ENCODE measurements at places on chromosomes 2 and 18.

- no peak for DNase-seq
Observed at GRCh38 chr2:80573950-80574349, 269.4 kb upstream of the LRRTM1 start.

DNA sequence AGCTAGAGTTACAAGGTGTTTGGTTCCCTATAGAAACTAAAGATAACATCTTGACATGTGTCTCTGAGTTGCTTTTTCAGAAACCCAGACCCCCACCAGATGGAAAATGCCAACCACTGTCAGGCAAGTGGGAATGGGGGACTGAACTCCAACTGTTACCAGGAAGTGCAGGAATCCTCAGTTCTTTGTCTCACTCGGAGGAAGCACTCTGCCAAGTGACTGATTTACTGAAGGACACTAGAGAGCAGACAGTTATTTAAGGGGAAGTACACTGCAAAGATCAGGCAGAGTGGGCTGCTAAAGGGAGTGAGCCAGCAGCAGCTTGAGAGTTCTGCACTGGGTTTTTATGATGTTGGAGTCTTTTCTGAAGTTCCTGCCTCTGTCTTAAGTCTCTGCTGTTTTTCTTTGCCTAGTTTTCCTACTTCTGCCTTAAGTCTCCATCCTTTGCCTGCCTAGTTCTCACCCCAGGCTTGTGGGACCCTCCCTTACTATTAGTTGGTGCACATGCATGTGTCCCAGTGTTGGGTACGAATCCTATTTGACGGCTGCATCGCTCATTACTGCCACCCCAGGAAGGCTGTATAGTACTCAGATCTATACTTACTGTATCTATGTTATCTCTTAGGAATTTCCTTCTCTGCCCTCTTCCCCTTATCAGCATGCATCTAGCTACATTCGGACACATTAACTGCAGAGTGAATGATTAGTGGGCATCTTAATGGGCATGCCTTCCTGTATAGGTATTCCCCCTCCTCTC lies 97.1 kb downstream of the TEX51 start:
- no peak for DNase-seq

DNA sequence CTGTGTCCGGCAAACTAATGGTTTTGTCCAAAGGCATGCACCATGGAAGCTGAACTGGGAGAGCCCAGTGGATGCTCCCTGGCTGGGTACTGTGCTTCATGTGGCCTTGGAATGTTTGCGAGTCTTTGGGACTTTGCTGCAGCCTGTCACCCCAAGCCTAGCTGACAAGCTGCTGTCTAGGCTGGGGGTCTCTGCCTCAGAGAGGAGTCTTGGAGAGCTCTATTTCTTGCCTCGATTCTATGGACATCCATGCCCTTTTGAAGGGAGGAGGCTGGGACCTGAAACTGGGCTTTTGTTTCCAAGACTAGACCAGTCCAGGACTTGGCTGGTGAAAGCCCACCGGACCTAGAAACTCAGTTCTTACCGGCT lies 1.7 kb downstream of the MARS2 start:
- no peak for DNase-seq

DNA sequence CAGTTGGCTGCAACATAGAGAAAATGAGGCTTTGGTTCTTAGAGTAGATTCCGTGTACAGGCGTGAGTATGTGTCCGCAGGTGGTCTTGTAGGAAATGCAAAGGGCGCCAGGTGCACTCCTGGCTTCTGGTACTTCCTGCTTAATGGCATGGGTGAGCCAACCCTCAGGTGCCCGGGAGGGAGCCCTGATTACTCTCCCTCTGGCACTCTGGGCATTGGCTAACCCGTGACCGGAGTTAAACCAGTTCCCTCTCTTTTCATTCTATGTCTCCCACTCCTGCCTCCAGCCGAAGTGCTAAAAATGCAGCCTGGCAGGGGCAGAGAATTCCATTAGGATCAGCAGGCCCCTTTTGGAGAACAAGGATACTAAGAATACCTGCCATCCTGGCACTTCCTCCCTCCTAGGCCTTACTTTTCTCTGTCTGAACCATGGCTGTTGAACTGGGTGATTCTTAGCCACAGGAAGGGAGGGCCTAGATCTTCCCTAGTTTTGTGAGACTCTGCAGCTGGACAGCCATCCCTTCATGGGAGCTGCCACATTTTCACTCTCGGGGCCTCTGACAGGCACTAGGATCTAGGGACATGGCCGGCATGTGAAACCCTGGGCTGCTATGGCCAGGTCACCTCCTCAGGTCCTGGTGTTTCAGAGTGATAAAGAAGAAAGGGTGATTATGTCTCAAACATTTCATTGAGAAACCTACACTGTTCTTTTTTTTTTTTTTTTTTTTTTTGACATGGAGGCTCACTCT lies 6.5 kb downstream of the MERTK start:
- no peak for DNase-seq

GRCh38 chr18:48367557-48367956 lies 41.6 kb downstream of the ZBTB7C start:
- no peak for DNase-seq

DNA sequence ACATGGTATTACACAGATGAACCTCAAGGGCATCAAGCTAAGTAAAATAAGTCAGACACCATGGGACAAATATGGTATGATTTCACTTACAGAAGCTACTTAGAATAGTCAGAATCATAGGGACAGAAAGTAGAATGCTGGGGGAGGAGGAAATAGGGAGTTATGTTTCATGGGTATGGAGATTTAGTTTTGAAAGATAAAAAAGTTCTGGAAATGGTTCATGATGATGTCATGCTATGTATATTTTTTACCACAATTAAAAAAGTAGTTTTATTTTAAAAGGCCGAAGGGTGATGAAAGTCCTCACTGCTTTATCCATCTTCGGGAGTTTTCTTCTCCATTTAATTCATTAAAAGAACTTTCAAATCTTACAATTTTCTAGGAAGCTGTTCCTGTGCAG lies 181.9 kb downstream of the CALCRL start:
- no peak for DNase-seq

GRCh38 chr18:77108001-77108692 lies 24.4 kb downstream of the MBP start:
- DNase-seq, result no peak

DNA sequence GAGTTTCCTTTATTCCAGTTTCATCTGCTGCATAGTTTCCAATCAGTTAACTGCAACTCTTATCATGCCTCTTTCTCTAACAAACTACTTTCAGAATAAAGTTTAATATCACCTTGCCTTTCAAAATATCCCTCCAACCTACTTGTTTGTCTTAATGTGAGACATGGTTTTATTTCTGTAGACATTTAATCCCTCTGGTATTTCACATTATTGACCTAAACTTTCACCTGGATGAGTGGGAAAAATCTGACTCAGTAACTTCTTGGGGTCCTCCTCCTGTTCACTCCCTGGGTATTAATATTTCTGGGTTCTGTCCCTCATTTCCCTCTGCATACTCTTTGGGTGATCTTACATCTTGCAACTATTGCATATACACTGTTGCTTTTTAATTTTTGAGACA lies 27.9 kb downstream of the MSH6 start:
- DNase-seq, result no peak

- no peak for DNase-seq
Observed at GRCh38 chr2:66899109-66899508, 464.2 kb downstream of the MEIS1 start.

GRCh38 chr2:180385601-180386201 lies 378.6 kb upstream of the CWC22 start:
- DNase-seq, result no peak

GRCh38 chr18:13420969-13421686 lies 202.6 kb downstream of the LDLRAD4 start:
- no peak for DNase-seq

- DNase-seq, result no peak
Observed at GRCh38 chr2:60459851-60460250, 93.6 kb downstream of the BCL11A start.

DNA sequence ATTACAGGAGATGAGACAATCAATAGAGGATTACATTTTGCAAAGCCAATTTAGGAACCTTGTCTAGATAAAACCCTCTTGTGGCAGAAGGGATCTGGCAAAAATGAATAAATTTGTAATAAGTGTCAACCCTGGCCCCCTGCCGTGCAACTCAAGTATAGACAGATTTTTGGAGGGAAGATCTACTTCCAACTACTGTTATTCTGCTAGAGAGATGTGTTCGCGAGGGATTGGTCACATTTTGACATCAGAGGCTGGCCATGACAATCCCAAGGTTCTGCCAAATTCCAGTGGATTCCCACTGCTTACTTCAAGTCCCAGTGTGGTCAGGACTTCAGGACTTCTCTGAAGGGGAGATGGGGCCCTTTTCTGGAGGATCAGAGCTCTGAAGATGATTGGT lies 192.6 kb downstream of the SH3RF3 start:
- DNase-seq, result no peak

DNA sequence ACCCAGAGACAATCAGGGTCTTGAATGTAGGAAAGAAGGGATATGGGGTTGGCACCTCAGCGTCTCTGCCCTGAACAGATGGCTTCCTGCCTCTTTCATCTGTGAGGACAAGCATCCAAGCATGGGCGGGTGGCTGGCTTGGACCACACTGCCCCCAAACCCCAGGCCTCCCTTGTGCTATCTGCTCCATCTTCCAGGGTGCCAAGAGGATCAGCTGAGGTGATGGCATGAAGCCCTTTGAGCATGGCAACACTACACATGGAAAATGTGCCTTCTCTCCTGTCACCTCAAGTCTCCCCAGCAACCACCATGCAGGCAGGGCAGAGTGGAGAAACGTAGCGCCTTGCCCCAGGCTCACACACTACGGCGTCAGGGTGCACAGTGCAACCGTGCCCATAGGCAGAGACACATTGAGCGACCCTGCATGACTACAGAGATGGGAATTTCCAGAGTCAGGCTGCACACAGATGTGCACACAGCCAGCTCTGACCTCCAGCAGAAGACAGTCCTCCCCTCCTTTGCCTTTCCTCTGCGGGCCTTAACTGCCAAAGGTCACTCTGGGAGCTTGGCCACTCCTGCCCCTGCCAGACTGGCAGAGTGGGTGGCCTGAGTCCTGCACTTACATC lies 1.5 kb downstream of the KCNIP3 start:
- DNase-seq, result no peak

- no peak for DNase-seq
Observed at GRCh38 chr2:118103951-118104940, 16.0 kb downstream of the INSIG2 start.

- no peak for DNase-seq
Observed at GRCh38 chr18:5868218-5868854, 27.0 kb downstream of the TMEM200C start.

DNA sequence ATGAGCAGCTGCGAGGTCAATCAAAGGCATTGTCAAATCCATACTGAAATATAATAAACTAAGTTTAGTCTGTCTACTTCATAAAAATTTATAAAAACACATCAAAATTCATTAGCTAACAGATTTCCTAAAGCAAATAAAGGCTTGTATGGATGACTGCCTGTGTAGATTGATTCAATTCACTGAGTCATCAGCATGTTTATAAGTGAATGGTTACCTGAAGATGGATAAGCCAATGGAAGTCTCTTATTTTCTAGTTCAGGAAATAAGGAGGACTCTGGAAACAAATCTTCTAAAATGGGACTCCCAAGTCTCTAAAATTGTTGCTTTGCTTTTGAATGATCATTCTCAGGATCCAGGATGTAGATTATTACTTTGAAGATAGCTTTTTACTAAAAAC lies 57.0 kb upstream of the HNRNPA3 start:
- DNase-seq, result no peak

DNA sequence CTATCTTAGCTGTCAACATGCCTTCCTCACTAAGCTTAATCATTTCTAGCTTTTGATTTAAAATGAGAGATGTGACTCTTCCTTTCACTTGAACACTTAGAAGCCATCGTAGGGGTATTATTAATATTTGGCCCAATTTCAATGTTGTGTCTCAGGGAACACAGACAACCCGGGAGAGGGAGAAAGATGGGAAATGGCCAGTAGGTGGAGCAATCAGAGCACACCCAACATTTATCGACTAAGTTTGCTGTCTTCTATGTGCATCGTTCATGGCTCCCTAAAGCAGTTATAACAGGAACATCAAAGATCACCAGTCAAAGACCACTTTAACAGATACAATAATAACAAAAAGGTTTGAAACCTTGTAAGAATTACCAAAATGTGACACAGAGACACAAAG lies 110.2 kb downstream of the OLA1 start:
- DNase-seq, result no peak

- DNase-seq, result peak; percentile 96
Observed at GRCh38 chr18:77650799-77651385, 401.2 kb downstream of the GALR1 start.

GRCh38 chr2:160252278-160252887 lies 52.3 kb upstream of the ITGB6 start:
- DNase-seq, result no peak

GRCh38 chr2:191870744-191871143 lies 23.9 kb upstream of the CAVIN2 start:
- DNase-seq, result no peak

GRCh38 chr2:205321231-205321630 lies 361.1 kb upstream of the NRP2 start:
- DNase-seq, result no peak

- no peak for DNase-seq
Observed at GRCh38 chr18:11470941-11471340, 138.5 kb upstream of the SLC35G4 start.

GRCh38 chr2:197197895-197198311 lies 112.7 kb downstream of the ANKRD44 start:
- DNase-seq, result no peak

- no peak for DNase-seq
Observed at GRCh38 chr2:10041711-10042110, 1.6 kb upstream of the KLF11 start.

DNA sequence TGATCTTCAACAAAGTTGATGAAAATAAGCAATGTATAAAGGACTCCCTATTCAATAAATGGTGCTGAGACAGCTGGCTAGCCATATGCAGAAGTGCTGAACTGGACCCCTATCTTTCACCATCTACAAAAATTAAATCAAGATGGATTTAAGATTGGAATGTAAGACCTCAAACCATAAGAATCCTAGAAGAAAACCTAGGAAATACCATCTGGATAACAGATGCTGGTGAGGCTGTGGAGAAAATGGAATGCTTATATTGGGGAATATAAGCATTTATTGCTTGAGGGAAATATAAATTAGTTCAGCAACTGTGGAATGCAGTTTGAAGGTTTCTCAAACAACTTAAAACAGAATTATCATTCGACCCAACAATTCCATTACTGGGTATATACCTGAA lies 89.6 kb downstream of the GCA start:
- no peak for DNase-seq

DNA sequence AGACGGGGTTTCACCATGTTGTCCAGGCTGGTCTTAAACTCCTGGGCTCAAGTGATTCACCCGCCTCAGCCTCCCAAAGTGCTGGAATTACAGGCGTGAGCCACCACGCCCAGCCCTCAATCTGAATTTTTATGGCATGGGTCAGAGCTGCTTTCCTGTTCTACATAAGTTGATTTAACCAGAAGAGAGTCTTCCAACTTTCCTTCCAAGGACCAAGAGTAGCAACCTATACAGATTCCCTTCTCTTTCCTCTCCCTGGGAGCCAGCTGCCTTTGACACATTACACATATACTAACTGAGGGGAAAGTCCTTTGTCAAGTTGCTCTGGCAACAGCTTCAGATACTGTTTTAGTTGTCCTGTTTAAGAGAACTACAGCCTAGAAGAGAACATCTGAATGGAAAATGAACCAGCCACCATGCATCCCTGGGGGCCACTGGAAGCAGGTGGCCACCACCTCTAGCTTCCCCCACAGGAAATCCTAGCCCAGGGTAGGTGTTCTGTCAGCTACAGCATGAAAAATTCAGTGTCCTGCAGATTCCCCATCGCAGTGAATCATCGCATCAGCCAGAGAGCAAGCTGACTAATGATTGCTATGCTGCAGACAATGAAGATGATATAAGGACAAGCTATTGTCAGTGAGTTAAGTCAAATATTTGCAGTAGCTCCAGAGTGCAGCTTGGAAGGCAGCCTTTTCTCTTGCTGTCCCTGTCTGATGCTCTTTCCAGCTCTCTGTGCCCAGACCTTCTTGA lies 62.9 kb downstream of the POMC start:
- DNase-seq, result no peak
